ENCODE measurements at places on chromosomes 4 and X.
A peak's percentile ranks its signal among the peaks of the same experiment; 100 is the strongest.

- DNase-seq = no peak
Observed at GRCh38 chrX:150879855-150880807, 18.3 kb downstream of the CD99L2 start.

DNA sequence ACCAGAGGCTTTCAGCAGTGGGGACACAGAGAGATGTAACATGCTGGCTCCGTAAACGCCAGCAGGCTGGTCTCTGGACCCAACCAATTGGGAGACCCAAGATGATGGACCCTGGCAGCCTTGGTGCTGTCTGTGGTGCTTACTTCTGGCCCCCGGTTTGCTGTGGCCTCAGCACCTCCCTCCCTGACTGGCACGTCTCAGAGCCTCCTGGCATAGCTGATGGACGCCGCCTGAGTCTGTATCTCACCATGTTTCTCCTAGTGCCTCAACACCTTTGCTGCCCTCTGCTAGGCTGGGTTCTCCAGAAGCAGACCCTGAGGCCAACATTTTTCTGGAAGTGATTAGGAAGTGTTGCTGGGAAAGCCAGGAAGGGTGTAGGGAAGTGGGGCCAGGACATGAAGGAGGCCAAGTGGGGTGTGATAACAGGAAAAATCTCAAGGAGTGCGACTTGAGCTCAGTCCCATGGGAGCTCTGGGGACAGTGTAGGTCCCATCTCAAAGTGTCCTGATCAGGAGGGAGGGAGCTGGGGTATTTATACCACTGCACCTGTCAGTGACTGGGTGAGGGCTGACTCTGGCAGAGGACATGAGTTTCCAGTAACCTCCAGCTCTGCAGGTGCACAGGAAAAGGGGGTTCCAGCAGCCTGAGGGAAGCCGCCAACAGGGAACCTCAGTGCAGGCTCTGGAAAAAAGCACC, 31.8 kb downstream of the PPP2R2C start:
- DNase-seq = no peak

- DNase-seq = peak; percentile 51
Observed at GRCh38 chr4:72418458-72418857, 150.6 kb downstream of the ADAMTS3 start.

- peak; percentile 0 for DNase-seq
Observed at GRCh38 chr4:125091-125771, 930 bp downstream of the ZNF718 start.

DNA sequence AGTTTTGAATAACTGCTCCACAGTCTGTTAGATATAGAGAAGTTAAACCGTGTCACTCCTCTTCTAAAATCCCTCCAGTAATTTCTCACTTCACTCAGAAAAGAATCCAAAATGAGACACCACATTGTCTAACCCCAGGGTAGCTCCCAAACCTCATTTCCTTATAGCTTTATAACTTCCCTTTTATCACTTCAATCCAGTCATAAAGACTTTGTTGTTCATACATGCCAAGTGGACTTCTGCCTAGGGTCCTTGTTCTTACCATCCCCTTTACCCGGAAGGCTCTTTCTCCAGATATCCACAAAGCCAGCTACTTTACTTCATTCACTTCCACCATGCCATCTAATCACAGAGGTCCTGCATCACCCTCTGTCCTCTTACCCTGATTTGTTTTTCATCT, 156.2 kb downstream of the GABRB1 start:
- no peak for DNase-seq

GRCh38 chrX:113868177-113868576, 715.7 kb upstream of the HTR2C start:
- DNase-seq = no peak

GRCh38 chr4:87425711-87426110, 3.3 kb downstream of the NUDT9 start:
- no peak for DNase-seq

DNA sequence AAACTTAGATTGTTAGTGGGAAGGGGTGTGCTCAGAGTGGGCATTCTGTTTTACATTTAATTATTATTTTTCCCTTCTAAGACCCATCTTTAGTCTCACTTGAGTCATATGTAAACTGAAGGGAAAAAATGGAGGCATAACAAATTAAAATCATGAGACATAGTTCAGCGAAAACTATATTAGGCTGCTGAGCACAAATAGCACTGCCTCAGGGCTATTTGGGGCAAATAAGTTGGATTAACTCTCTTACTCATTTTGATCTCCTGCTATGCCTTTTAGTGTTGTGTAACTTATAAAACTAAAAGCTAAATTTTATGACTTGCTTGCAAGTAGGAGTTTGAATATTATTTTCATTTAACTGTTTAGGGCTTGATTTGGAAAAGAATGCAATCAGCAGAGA, 1329.2 kb upstream of the PCDH7 start:
- DNase-seq = no peak

GRCh38 chr4:157265281-157265680, 44.8 kb downstream of the GRIA2 start:
- no peak for DNase-seq

DNA sequence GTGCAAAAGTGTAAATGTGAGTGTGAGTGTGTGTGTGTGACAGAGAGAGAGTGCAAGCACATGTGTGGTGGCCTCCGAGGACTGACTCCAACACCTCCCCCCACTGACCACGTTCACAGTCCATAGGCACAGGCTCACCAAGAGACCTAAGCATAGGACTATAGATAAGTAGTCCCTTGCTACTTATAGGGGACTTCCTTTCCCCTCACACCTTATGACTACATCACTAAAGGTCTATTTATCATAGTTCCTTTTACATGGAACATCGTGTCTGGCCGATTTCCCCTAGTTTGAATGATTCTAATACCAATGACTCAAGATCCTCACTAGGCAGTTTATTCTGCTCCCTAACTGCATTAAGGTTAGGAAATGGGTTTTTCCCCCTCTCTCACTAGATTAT, 17.8 kb downstream of the FRMPD3 start:
- no peak for DNase-seq

- no peak for DNase-seq
Observed at GRCh38 chrX:14630733-14631132, 101.4 kb downstream of the GLRA2 start.

GRCh38 chrX:10769696-10770619, 149.6 kb upstream of the MID1 start:
- peak; percentile 5 for DNase-seq

DNA sequence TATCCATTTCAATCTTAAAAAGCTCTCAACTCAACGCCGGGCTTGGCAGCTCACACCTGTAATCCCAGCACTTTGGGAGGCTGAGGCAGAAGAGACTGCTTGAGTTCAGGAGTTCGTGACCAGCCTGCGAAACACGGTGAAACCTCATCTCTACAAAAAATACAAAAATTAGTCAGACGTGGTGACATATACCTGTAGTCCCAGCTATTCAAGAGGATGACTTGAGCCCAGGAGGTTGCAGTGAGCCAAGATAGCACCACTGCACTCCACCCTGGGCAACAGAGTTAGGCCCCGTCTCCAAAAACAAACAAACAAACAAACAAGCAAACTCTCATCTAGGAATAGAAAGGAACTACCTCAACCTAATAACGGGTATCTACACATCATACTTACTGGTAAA, 50.8 kb downstream of the PTPN13 start:
- DNase-seq = no peak

DNA sequence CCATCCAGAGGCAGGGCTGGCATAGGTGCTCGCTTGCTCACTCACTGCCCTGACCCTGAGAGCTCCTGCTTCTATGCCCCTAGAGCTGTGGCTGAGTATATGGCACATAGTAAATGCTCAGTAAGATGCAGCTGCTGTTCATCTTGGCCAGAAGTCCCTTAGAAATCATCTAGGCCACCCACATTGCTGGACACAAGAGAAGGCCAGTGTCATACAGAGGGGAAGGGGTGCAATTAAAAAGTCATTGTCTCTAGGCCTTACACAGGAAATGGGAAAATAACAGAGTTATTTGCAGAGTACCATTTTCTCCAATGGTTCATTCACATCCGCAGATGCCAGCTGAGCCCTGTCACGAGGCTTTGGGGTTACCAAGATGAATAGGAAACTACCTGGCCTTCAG, 88.8 kb downstream of the MAMLD1 start:
- DNase-seq = no peak

GRCh38 chrX:25068340-25068739, 52.6 kb upstream of the ARX start:
- no peak for DNase-seq

DNA sequence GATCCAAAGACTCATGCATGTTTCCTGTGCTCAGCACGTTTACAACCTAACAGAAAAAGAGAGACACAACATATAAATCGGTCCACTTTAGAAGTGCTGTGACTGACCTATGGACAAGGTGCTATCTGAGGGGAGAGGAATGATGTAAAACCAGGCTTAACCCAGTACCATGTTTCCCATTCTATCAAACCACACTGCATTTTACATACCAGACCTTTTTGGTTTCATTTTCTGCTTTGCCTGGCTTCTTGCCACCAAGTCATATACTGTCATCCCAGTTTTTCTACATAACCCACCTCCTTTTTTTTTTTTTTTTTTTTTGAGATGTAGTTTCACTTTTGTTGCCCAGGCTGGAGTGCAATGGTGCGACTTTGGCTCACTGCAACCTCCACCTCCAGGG, 82.2 kb downstream of the KLF8 start:
- DNase-seq = no peak

DNA sequence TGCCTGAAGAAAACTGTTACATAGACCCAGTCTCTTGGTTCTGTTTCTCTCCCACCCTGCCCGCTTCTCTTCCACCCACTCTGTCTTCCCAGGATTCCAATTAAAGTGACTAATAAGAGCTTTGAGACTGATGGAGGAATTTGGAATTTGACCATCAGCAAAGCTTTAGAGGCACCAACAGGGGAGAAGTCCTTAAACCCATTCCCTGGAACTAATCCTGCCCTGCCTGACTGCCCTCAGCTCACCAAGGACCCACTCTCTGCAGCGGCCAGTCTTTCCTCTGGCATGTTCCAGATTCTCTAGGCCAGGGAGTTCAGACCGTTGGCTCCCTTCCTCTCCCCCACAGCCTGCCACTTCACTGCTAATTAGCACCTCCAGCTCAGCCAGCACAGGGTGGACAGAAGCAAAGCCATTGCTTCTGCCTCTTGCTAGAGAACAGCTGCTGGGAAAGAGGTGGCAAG, 23.9 kb downstream of the SCD5 start:
- no peak for DNase-seq

- DNase-seq = peak; percentile 19
Observed at GRCh38 chr4:72208421-72209075, 176.7 kb downstream of the NPFFR2 start.

GRCh38 chr4:64230709-64231310, 178.4 kb downstream of the TECRL start:
- DNase-seq = no peak

DNA sequence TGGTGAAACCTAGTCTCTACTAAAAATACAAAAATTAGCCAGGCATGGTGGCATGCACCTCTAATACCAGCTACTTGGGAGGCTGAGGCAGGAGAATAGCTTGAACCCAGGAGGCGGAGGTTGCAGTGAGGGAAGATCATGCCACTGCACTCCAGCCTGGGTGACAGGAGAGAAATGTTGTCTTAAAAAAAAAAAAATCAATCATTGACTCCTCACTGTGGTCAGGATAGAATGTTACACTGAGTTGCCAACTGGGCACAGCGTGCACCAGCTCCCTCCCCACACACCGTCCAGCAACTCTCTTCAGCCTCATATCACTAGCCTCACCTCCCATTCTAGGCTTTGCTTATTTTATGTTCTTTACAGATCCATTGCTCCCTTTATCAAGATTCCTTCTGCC, 79.5 kb downstream of the CHRNA9 start:
- no peak for DNase-seq

- no peak for DNase-seq
Observed at GRCh38 chr4:8681391-8681790, 88.8 kb downstream of the CPZ start.

GRCh38 chr4:7960017-7960789, 20.5 kb upstream of the AFAP1 start:
- no peak for DNase-seq

DNA sequence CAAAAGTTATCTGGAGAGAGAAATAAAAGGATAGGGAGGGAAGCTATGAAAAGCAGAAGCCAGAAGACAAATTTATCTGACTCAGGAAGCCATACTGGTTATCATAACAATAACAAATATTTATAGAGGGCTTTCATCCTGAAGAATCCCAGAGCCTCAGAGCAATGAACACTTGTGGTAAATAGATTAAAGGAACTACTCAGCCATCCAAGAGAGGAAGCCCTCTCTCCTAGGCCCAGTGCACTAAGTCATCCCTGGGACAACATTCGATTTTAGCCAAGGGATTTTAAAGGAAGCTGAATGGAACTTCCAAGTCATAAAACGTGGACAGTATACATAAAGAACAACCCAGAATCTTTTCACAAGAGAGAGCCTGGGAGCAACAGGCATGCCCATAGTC, 76.9 kb downstream of the COL4A6 start:
- no peak for DNase-seq

GRCh38 chrX:51847463-51847862, 46.0 kb upstream of the MAGED1 start:
- no peak for DNase-seq

- no peak for DNase-seq
Observed at GRCh38 chrX:17552044-17552650, 177.1 kb downstream of the NHS start.

DNA sequence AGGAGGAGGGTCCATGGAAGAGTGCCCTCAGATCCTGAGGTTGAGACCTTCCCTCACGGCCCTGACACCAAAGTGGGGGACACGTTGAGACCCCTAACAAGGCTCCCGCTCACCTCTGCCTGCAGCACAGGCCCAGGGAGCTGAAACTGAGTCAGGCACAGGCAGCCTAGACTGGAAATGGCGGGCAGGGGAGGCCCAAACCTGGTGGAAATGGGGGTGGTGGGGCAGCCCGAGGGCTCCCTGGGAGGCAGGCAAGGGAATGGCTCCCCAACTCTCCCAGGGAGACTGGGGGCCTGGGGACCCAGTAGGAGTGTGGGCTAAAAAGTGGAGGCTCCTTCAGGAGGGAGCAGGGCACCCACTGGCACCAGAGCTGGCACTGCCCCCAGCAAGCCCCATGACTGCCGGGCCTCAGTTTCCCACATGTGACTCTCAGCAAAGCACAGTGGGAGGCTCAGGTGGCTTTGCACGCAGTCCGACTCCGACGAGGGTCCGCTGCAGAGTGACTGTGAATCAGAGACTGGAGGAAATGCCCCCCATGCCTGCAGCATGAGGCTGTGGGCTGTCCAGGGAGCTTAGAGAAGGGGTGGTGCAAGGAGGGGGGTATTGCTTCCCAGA, 5.9 kb downstream of the NKX1-1 start:
- DNase-seq = no peak

DNA sequence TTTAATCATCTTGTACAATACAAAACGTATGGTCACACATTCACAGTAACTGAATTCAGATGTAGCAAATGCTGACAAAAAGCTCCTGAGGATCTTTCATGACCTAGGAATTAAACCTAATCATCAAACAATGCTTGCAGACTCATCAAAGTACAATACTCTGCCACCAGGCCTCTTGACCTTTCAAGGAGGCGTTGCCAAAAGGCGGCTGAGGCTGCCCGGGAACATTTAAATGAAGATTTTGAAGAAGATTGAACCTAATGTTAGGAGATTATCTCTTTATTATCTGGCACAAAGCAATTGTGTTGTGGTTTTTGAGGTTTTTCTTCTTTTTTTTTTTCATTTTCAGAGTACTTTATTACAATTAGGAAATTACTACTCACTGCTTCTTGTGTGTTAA, 340.5 kb downstream of the GALNTL6 start:
- no peak for DNase-seq

Data from HS-27A (cell line).